ENCODE measurements at places on chromosomes 4 and X.

- no peak for ATAC-seq
Measured at GRCh38 chr4:47661741-47662140, 176.1 kb downstream of the CORIN start.

DNA sequence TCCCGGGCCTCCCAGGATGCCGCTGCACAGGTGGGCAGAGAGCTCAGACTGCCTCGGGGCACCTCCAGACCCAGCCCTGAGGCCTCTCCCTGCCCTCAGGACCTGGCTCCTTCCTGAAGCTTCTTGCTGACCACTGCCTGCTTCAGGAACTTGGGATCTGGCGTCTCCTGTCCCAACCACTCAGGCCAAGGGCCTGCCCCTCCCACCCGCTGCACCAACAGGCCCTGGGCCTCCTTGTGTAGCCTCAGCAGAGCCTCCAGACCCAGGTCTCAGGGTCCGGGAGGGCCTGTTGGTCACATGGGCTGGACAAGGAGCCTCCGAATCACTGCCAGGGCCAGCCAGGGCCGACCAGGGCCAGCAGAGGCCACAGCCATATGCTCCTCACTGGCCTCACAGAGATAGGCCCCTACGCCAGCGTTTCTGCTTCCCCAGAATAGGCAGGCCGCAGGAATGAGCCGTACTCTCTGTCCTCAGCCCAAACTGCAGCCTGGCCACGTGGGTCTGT is 2.8 kb downstream of the MXD4 start:
- ATAC-seq, result no peak

DNA sequence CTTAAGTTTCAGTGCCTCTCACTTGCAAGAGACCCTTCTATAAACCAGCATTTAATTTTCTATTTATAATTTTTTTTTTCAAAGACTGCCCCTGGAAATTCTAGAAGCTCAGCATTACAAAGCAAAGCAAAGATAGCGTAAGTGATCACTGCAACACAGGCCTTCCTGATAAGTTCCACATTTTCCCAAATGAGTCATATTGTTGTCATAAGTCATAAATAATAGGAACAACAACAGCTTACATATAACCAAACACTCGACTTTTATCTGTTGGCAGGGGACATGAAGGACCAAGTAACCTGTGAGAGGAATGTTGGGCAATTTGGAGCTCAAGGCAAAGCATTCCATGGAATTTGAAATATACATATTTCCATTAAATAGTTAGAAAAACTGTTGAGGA is 815.5 kb downstream of the DMD start:
- peak; percentile 29 for ATAC-seq

- no peak for ATAC-seq
Measured at GRCh38 chrX:133607419-133608348, 192.4 kb upstream of the GPC4 start.

- ATAC-seq, result no peak
Measured at GRCh38 chr4:52014903-52015302, 5.3 kb downstream of the LRRC66 start.

DNA sequence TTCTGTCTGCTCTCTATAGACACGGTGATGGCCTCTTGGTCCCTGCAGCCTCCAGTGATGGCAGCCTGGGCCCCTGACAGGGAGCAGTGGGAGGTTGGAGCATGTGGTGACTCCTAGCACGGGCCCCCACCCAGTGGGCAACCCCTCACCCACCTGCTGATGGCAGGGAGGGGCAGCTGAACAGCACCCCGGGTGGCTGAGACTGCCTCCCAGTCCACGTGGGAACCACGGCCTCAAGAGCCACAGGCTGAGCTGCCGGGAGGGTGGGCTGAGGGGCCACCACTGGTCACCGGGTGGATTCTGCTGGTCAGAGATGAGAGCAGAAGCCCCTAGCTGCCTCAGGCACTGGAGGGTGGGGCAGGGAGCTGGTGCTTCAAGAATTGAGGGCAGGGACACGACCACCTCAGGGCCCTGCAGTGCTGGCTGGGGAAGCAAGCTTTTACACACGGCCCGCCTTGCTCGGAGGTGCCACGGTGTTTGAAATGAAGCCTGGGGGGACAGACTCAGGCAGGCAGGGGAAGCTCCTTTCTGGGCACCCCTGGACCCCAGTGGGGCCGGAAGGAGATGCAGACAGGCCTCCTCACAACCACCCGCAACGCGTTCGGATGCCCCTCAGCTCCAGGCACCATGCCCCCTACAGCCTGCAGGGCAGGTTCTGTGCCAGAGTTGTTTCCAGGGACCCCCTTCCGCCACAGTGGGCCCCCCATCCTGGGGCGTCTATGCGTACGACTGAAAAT is 6.3 kb upstream of the HAUS3 start:
- no peak for ATAC-seq

GRCh38 chr4:24197955-24198354 is 308.1 kb upstream of the PPARGC1A start:
- no peak for ATAC-seq

DNA sequence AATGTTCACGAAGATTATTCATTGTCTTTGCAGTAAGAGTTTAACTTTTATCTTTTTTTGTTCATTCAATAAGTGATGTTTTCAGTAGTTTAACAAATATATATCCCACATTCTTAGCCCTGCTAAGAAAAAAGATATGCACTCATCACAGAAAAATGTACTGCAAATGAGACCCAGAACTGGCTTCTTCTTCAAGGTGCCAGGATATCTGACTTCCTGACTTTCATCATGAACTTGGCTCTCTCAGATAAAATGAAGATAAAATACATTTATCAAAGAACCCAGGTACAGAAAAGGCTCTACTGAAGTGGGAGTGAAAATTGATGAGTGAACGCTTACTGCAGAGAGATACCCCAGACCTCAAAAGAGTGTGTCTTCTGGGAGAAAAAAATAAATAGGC is 177.8 kb upstream of the DKK2 start:
- no peak for ATAC-seq

DNA sequence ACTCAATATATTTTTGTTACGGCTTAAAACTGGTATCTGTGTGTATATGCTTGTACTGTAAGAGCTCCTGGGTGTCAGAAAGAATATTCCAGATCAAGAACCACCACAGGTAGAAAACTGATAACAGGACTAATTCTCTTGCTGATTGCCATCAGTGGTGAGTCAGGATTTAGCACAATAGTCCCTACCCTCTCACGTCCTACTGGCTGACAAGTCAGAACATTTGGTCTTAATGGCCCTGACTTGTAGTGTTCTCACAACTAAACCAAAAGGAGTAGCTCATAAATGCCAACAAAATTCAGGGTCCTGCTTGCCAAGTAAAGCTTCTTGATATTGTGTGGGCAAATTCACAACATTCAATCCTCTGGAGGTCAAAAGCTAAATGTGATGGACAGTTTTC is 105.2 kb upstream of the MAB21L2 start:
- ATAC-seq, result no peak

- ATAC-seq, result no peak
Measured at GRCh38 chrX:72566448-72566847, 6.2 kb downstream of the HDAC8 start.

GRCh38 chr4:88813013-88813412 is 115.4 kb upstream of the NAP1L5 start:
- no peak for ATAC-seq

- ATAC-seq, result no peak
Measured at GRCh38 chr4:152684007-152684406, 4.2 kb upstream of the TMEM154 start.

- ATAC-seq, result no peak
Measured at GRCh38 chr4:7752649-7753048, 187.0 kb downstream of the AFAP1 start.

GRCh38 chr4:129264008-129264657 is 168.2 kb downstream of the C4orf33 start:
- no peak for ATAC-seq

GRCh38 chr4:126850286-126850685 is 782.5 kb upstream of the INTU start:
- ATAC-seq, result peak; percentile 65

- ATAC-seq, result no peak
Measured at GRCh38 chr4:25575611-25576010, 80.0 kb upstream of the SLC34A2 start.

DNA sequence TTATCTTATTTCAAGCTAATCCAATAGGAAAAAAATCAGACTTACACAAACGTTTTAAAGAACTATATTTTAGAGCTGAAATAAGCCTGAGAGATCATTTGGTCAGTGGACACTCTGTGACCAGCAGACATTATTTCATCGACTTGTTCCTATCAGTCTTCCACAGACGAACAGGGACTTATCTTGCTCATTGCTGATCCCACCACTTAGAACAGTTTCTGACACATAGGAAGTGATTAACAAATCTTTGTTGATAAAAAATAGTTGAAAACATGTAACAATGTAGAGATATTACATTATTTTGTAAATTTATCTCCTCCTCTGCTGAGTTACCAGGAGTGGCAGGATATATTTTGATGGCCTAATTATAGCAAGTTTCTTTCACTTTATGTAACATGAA is 65.8 kb downstream of the TAPT1 start:
- no peak for ATAC-seq

- no peak for ATAC-seq
Measured at GRCh38 chr4:165367040-165367439, 11.8 kb upstream of the CPE start.

DNA sequence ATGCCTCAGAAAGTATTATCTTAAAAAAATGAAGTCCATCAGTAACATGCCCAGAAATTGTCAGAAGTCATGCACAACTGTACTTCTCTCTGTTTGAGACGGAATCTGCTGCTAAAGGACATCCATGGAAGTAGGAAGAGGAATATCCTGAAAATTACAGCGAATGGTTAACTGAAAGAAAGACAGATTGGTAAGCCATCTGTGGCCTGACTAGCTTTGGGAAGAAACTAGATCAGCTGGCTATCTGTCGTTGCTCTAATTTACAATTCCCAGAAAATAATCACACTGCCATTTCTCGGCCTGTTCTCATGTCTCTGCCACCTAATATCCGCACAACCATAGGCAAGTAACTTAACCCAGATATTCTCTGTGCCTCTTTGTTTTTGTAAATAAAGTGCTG is 496.5 kb downstream of the PCDH19 start:
- ATAC-seq, result no peak

DNA sequence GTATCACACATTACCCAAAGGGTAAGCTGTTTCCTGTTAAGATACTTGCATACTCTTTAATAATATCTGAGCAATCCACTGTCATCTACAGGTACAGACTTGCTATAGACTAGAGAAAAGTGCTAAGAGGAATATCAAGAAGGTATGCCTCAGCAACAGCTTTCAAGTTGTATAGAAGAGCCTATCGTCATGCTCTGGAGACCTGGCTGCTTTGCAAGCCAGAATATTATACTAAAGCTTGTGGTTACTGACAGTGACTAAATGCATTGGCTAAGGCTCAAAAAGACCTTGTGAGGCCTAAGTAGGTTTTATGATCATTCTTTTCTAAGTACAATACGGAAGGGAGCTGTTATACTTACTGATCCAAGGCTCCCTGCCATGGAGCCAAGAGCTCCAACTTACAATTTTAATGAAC is 11.3 kb downstream of the LAMP2 start:
- ATAC-seq, result peak; percentile 53

All from motor neuron (in vitro differentiated cells).